ENCODE measurements at places on chromosomes 3 and 15. TPM values are rescaled to one million over a fixed set of nuclear protein-coding genes. Genes with fewer than 3 reads are reported as not detected.

UBXN7 gene
- 17.1 TPM for total RNA-seq

ITPR1 gene
- 21.6 TPM for total RNA-seq

MAP6D1 gene
- total RNA-seq = 0.51 TPM

ISLR2 gene
- total RNA-seq = under 0.01 TPM

IGSF11 gene
- 0.13 TPM for total RNA-seq

SMCO1 gene
- not detected for total RNA-seq

CHRNA7 gene
- 0.38 TPM for total RNA-seq

CCR3 gene
- total RNA-seq = not detected

MON1A gene
- 6.5 TPM for total RNA-seq

SLC12A1 gene
- total RNA-seq = not detected

ANKUB1 gene
- under 0.01 TPM for total RNA-seq

PLSCR5 gene
- total RNA-seq = not detected

HESX1 gene
- total RNA-seq = 0.63 TPM

HRG gene
- total RNA-seq = not detected

SCN10A gene
- not detected for total RNA-seq

PHLDB2 gene
- 49.4 TPM for total RNA-seq

GPR160 gene
- 1.8 TPM for total RNA-seq

TNNC1 gene
- total RNA-seq = not detected

LDHAL6B gene
- not detected for total RNA-seq

SETD5 gene
- total RNA-seq = 25.5 TPM

GRCh38 chr3:168591587-168591986, 495.9 kb upstream of the GOLIM4 start:
- DNase-seq = no peak

DNA sequence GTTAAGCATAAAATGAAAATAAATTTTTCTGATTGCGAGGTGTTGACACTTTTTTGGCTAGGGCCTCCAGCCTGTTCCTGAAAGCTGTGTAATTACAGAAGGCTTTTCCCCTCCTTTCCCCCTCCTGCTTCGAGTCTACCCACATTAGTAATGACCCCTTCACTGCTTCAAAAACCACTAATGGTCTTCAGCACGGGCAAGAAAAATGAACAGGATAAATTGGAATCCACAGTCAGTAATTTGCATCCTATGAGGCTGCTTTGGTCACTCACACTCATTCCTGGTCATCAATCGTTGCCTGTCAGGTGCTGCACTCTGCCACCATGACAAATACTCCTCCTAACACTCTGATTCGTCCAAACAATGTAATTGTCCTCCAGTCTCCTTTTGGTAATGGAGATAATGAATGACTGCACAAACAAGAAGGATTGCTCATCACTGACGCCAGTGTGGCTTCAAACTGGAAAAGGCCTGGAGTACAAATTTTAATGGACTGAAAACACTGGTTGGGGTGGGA, 148.6 kb downstream of the MEIS2 start:
- DNase-seq = peak; percentile 33

DNA sequence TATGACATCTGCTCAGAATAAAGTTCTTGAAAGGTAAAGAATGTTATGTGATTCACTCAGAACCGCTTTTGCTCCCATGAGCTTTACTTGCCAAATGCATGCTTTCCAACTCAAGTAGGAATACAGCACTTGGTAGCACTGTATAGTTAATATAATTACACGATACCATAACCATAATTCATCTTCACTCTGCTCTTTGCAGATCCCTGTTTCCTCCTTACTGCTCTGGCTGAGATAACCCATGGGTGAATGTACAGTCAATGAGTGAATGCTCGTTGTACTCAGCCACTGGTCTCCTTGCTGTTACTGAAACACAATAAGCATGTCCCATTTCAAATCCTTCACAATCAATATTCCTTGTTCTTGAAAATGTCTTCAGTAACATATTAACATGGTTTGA, 550.0 kb downstream of the FGF12 start:
- DNase-seq = no peak

GRCh38 chr3:187695449-187695848, 6.9 kb downstream of the RTP2 start:
- no peak for DNase-seq

- no peak for DNase-seq
Observed at GRCh38 chr3:182303169-182303568, 490.1 kb upstream of the ATP11B start.

DNA sequence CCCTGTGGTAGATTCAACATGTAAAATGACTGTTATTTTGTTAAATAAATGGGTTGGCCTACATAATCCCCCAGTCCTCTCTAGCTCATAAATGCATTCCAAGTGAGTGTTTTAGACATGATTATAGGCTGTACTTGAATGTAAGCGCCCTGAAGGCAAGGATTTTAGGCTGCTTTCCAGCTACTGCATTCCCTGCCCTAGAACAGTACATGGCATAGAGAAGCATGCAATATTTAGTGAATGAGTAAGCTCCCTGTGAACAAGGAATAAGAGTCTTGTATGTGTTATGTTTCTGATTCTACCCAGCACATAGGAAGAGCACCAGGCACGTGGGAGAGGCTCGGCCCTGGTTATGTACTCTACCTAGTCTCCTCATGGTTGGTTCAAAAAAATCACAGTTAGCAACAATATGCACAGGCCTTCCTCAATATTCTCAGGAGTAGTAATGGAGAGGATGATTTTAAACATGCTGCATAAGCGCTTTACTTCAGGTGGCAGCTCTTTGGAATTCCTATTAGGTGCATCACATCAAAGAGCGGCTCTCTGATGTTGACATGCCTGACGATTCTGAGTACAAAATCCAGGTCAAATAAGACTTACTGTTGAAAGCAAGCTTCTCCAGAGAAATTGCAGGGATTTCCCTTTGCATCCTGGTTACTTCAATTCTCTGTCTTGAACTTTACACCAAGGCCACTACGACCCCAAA, 456.6 kb downstream of the MAGI1 start:
- DNase-seq = no peak

DNA sequence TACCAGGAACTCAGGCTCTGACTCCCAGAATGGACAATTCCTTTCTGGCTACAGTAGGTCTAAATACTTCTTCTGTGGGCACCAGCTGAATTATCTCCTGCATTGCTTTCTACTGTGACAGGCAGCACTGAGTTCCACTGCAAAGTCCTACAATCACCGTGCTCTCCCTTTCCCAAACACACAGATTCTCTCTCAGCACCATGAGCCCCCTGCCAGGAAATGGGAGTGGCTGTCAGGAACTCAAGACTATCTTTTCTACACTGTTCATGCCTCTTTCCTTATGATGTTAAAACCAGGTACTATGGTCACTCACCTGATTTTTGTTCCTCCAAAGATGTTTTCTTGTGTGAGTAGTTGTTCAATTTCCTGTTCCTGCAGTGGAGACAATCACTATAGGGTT, 383.4 kb downstream of the EPHA6 start:
- no peak for DNase-seq

DNA sequence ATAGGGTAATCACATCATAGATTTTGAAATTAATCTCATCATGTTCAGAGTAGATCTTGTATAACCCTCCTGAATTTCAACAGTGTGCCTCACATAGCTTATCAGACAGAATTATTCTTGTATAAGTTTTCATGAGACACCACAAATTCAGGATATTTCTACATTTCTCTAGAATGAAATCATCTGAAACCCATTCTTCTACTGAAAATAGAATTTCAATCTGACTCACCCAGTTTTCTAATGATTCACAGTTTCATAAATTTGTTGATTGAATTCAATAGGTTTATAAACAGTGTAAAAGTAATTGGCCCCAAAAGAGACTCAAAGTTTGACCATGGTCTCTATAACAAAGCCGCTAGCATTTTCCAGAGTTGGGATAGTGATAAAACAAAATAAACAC, 1082.6 kb upstream of the EPHA6 start:
- DNase-seq = no peak

DNA sequence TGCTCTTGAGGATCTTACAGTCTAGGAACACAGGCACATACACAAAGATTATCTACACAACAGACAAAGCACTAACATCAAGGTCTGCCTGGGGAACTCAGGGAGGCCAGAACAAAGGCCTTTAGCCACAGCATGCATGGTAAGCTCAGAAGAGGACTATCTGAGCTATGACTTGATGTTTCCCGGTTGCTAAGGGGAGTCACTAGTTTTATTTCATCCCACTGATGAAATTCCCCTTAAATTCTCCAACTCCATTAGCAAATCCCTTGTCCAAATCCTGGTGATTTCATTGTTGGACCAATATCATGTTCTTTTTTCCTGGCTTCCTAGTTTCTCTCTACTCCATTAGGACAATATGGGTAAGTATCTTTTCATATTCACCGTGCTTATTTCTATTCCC, 23.3 kb downstream of the FBN1 start:
- no peak for DNase-seq

DNA sequence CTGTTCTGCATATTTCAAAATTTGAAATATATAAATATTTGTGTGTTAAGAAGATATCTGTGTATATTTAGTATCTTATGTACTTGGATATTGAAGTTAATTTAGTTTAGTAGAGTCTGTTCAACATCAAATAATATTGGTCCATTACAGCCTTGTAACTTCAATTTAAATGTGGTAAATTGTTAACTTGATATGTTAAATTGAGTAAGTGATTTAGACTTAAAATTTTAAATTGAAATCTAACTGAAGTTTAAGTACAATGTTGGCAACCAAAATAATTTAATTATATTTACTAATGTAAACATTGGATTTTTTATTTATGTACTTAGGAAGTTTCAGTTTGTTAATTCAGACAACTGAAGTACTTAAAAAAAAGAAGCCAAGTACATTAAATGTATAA, 343.9 kb upstream of the DNAJC19 start:
- no peak for DNase-seq

DNA sequence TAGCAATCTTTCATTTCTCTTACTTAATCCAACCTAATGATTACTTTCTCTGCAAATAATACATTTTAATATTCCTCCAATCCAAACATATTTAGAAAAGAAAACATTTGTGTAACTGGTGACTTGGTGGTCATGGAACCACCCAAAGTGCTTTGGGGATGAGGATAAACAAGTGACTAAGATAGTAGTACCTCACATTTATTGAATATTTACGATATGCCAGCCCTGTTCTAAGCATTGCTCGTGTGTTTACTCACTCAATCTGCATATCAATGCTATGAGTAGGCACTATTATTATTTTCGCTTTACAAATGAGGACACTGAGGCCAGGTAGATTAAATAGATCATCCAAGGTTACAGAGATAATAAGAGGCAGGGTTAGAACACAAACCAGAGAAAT, 189.5 kb downstream of the SHOX2 start:
- no peak for DNase-seq

- no peak for DNase-seq
Observed at GRCh38 chr3:29605845-29606244, 325.0 kb downstream of the RBMS3 start.

DNA sequence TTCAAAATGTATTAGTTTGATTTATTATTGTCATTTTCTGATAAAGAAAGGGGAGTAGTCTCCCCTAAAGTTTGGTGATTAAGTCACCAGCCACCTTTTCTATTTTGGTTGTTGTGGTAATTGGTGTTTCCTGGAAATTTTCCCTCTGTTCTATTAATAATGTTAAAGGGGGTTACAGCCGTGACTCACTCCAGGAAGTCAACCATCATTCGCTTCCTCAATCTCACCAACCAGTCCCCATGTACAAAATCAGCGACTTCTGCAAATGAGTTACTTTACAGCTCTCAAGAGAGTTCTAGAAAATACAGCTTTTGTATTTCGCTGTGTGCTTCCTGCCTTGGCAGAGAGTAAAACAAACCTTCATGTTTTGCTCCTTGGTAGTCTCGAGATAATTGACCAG, 285.1 kb downstream of the LPP start:
- peak; percentile 77 for DNase-seq

GRCh38 chr15:81312790-81313543, 11.0 kb downstream of the STARD5 start:
- peak; percentile 59 for DNase-seq

GRCh38 chr3:192409201-192409837, 318.0 kb downstream of the FGF12 start:
- DNase-seq = peak; percentile 44

DNA sequence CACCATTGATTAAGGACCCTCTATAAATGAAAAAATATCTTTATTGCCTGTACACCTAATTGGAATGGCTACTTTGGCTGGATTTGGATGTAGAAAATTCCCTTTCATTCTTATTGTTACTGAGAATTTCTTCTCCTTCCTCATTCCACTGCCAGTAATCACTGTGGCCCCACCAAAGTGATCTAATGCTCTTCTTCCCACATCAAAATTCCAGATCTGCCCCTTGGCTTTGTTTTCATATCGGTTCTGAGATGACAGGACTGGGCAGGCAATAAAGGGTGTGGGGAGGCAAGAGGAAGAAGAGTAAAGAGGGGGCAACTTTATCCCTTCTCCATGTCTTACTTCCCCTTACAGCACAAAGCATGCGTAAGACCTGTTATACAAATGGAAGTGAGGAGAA, 2.1 kb downstream of the ANKUB1 start:
- DNase-seq = no peak

GRCh38 chr15:62359416-62359815, 194.3 kb upstream of the C2CD4B start:
- no peak for DNase-seq

DNA sequence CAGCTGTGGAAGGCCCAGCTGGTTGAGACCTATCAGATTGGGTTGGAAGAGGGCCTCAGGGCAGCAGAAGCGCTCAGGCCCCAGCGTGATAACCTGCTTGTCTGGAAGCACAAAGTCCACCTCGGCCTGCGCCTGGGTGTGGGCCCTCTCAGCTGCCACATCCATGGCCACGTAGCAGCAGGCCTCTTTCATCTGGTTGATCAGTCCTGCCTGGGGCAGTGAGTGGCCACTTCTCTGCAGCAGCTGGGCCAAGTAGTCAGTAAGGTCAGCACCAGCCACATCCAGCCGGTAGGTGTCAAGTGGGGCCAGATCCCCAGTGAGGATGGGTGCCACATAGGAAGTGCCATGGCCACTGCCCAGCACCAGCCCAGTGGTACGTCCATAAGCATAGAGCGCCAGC, 3.9 kb upstream of the CAMKV start:
- no peak for DNase-seq

- no peak for DNase-seq
Observed at GRCh38 chr3:23217872-23218554, 14.9 kb downstream of the UBE2E2 start.

- DNase-seq = no peak
Observed at GRCh38 chr3:50530001-50530970, 26.9 kb upstream of the CACNA2D2 start.

GRCh38 chr15:76962337-76963013, 30.9 kb downstream of the RCN2 start:
- no peak for DNase-seq

- DNase-seq = no peak
Observed at GRCh38 chr15:25242166-25242879, 196.5 kb downstream of the UBE3A start.

DNA sequence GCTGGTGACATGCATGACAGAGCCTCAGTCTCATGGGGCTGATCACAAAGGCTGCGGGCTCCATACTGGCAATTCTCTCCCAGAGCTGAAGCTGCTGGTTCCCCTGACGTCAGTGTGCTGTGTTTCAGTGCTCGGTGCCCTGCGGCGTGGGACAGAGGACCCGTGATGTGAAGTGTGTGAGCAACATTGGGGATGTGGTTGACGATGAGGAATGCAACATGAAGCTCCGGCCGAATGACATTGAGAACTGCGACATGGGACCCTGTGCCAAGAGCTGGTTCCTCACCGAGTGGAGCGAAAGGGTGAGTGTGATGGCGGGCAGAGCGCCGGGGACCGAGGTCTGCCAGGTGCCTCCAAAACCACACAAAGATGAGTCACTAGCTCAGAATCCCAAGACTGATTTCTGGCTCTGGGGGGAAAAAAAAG, 62.0 kb upstream of the NR2E3 start:
- DNase-seq = no peak
